ENCODE measurements at places on chromosomes 1 and 21.

DNA sequence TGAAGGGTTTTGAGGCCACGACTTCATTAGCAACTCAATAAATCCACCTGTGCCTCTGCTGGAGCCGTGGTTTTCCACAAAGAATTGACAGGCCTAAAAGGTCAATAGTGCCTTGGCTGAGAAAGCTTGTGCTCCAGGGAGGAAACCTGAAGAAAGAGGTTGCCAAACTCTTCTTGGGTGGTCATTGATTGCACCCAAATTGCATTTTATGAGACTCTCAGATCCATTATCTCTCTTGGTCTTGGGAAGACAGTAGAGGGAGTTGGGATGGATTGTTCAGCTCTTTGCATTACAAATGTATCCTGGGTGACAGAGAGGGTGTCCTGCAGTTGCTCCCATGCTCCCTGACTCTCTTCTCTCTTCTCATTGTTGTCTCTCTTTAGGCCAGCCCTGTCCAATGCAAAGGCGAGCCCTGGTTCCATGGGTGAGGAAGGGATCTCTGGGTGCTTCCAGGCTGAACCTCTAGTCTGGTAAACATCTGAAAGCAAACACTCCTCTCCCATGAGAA, 46.1 kb upstream of the HTR1D start:
- no peak for DNase-seq

GRCh38 chr1:34087986-34088385, 77.0 kb downstream of the CSMD2 start:
- DNase-seq: no peak

- DNase-seq: no peak
These were observed 652.9 kb upstream of the USP24 start for GRCh38 chr1:55868026-55868425.

DNA sequence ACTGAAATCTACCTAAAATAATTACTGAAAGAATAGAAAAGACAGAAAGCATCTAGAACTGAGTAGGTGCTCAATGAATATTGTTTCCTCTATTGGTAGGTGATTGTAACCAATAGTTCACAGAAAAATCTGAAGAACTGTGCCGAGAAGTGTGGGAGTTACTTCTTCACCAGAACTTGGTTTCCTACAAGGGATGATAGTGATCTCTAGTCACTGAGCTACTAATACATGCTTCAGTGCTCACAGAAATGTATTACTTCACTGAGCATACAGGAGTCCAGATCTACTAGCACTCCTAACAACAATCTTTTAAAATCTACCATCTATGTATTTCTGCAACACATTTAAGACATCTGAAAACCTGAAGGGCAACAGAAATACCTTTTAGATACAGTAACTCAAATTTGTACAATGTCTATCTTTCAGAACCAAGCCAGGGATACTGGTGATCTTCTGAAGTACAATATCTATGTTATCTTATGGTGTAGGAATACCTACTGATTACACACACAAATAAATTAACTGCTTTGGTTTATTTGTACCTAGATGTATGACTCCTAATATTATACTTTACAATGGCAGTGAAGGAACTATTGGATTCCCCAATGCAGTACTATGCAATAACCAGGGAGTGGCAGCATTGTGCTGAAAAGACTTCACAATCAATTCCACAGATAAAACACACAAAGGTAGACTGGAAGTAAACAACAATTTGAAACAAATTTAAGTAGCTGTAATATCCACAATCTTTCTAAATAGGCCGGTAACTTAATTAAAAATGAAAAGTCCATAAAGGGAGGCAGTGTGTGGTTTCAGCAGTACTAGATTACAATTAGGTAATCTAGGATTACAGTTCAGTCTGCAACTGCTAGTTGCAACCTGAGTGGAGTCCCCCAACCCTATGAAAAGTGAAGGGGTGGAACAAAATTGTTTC, 243.0 kb downstream of the SLC45A1 start:
- DNase-seq: no peak

- no peak for DNase-seq
These were observed 127.5 kb upstream of the C1orf174 start for GRCh38 chr1:4027492-4028138.

DNA sequence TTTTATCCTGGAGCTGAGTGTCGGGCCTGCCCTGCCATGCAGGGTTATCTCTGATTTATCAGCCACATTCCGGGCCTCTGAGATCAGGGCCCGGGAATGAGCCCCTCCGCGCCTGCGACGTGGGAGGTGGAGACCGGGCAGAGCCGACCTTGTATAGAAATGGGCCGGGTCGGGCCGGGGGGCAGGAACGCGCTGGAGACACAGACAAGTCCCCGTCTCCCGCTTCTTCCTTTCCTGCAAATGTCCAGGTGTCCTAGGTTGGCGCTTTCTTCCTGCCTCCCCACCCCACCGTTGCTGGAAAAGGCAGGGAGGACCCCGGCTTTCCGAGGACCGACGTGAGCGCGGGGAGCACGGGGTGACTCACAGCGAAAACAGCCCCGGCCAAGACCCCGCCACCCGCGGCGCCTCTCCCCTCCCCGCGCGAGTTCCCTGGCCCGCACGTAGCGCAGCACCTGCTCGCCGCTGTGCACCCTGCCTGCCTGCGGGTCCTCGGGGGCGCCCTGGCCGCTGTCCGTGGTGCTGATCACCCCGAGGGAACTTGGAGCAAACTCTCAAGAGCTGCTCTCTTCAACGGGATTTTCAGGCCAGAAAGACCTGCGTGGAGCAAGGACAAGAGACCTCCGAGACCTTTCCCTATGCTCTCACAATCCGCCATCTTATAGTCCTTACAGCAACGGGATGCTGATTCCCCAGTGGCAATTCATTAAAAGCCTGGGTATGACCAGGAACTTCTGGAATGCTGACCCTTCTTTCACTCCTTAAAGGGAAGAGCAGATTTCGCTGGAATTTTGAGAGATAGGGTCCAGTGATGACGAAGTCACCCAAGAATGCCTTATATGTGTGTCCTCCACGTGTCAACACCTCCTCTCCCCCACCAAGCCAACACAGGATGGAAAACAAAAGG, 475 bp upstream of the NPPB start:
- DNase-seq: peak; percentile 12

GRCh38 chr1:242477944-242478343, 46.6 kb downstream of the PLD5 start:
- DNase-seq: no peak

DNA sequence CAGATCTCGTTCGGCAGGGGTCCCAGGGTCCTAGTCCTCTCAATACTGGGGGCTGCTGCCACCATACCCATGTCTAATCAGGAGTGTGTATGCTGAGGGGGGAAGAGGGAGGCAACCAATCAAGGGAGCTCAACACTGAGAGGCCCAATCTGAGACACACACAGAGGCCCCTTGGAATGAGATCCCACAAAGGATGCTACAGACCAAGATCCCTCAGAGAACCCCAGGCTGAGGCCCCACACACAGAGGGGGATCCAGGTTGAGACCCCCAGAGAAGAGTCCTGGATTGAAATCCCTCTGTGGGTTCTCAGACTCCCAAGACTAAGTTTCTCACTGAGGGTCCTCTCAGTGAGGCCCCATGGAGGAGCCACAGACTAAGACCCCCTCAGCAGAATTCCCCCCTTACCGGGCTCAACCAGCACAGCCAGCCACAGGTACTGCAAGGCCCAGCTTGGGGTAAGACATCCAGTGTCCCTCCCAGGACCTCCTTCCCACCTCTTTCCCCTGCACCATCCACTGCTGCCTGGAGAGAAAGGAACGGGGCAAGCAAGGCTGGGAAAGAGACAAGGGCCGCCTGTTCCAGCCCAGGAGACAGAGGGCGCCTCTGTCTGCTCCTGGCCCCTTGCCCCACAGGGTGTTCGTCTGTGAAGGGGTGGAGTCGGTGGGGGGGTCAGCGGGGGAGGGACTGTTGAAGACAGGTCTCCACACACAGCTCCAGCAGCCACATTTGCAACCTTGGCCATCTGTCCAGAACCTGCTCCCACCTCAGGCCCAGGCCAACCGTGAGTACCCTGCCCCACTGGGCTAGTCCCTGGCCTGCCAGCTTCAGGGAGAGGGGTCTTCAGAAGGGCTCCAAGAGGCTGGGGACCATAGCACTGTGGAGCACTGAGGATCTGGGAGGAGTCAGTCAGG, at the start of gene S100A1:
S100A1 (plus strand) TSS at position 720 of the 912 bp plus-strand sequence. CDS start 2,088 bp downstream, outside the sequence.
- DNase-seq: no peak

DNA sequence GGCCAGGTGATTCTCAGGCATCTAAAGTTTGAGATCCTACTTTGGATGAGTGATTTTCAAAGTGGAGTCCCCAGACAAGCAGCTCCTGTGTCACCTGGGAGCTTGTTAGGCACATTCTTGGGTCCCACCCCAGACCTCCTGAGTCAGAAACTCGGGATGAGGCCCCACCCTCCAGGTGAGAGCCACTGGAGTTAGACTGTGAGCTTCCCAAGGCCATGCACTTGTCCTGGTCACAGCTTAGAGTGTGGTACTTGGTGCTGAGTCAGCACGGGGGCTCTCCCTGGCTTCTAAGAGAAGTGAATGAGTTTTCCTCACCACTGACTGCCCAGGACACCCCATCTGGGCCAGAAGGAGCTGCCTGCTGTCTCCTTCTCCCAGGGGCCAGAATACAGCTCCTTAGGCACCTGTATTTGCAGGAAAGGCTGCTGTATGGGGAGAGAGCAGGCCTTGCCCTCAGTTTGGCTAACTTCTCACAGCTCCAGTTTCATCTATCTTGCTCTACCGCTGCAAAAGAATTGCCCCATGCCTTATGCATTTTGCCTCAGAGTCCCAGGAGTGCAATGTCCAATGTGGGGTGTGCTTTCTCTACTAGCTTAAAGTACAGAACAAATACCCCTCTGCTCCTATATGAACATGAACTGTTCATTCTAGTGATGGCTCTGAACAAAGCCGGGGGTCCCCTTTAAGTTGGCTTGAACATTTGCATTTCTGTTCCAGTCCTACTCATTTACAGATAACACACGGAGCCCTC, 98.1 kb downstream of the PSMG1 start:
- DNase-seq: no peak

Measured in skeletal muscle cell (primary cell).